Stimulated activated CD4-positive, alpha-beta T cell treated with anti-CD3 and anti-CD28 coated beads, Interleukin-1b, Interleukin-23, amount 100 ng/mL, for 4 hours (primary cell): ENCODE measurements at places on chromosomes 7 and 10.

DNA sequence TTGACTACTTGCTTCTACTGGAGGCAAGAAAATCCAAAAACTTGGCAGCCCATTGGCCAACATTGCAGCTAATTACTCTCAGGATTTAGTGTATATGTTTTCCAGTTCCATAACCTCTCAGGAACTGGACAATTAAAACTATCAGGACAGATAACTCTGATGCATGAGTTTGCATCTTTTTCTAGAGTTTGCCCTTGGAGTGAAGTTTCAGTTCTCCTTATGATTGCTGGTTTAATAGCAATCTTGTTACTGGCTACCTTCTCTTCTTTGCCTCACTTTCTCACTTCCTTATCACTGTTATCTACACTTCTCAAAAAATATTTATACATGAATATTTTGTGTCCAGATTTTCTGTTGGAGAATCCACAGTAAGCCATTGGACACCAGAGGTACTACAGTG, 735.9 kb downstream of the PCDH15 start:
- DNase-seq: no peak

DNA sequence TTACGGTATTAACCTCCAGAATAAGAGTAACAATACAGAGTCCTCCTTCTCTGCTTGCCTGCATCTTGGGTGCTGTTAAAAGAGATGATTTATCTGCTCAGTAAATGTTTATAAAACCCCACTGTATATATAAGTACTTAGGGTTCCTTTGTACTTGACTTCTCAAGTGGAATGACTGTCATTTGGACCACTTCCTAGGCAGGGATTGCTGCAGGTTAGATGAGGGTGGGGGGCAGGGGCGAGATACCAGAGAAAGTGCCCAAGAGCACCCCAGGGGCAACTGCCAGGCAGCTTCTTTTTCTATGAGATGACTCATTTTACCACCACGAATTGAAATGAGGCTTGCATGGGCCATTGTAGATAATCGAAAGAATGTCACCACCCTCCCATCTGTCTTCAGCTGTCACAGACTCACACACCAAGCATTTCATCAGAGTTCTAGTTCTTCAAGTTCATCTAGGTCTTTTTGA, 421.9 kb upstream of the GALNT17 start:
- DNase-seq: no peak

- no peak for DNase-seq
Observed at GRCh38 chr7:20267482-20267881, 50.3 kb upstream of the MACC1 start.

- DNase-seq: no peak
Observed at GRCh38 chr7:127239814-127240213, 12.9 kb downstream of the GRM8 start.

DNA sequence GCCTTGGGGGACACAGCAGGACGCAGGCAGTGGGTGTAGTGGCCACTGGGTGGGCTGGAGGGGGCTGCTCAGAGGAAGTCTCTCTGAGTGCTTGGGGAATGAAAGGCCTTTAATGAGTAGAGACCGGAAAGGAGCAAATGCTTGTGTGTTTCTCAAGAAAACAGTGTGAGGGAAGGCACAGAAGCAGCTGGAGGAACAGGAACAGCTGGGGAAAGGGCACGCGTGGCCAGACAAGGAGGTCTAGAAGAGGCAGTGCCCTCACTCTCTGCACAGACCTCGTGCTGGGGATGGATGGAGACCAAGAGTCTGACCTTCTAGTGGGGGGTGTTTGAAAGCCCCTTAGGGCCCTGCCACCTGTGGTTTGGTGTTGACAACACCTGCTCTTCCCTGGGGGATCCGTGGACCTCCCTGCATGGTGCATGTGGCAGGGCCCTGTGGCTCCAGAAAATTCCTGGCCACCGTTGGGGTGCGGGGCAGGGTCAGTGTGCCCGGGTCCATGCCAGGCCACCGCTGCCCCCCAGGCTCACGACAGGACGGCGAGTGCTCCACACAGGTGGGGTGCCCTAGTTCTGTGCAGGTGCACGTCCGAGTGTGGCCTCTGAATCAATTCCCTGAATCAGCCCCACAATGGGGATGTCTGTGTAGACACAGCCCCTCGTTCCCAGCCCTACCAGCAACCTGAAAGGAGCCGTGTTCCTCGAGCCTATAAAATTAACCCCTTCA, 25.9 kb upstream of the FAM20C start:
- no peak for DNase-seq

DNA sequence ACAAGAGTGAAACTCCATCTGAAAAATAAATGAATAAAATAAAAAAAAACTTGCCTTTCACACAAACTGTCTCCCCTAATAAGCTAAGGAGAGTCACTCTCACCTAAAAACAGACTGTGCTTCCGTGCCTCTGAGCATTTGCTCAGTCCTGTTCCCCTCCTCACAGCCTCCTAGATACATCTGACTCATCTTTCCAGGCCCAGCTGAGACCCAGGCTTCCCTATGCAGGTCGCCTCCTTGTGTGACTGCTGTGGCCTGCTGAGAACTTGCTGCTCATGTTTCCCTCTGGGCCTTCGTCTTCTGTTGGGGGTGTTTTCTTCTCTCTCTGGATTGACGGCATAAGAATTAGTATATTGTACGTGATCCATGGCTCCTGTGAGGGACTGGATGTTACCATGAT, 777.7 kb downstream of the LRMDA start:
- no peak for DNase-seq

DNA sequence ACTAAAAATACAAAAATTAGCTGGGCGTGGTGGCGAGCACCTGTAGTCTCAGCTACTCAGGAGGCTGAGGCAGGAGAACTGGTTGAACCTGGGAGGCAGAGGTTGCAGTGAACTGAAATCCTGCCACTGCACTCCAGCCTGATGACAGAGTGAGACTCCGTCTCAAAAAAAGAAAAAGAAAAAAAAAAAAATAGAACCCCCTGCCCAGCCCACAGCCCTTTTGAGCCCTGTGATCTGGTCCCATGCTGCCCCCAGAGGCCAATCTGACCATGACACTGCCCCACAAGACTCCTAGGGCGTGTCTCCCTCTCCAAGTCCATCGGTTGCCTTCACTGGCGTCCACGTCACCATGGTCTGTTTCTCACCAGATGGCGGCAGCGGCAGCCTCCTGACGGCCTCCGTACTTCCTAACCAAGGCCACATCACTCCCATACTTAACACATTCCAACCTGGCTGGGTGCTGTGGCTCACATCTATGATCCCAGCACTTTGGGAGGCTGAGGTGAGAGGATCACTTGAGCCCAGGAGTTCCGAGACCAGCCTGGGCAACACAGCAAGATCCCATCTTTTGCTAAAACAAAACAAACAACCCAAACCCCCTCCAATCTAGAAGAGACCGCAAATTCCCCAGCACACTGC, 18.0 kb downstream of the STX1A start:
- no peak for DNase-seq

- DNase-seq: no peak
Observed at GRCh38 chr7:2405601-2406345, 2.4 kb downstream of the CHST12 start.

DNA sequence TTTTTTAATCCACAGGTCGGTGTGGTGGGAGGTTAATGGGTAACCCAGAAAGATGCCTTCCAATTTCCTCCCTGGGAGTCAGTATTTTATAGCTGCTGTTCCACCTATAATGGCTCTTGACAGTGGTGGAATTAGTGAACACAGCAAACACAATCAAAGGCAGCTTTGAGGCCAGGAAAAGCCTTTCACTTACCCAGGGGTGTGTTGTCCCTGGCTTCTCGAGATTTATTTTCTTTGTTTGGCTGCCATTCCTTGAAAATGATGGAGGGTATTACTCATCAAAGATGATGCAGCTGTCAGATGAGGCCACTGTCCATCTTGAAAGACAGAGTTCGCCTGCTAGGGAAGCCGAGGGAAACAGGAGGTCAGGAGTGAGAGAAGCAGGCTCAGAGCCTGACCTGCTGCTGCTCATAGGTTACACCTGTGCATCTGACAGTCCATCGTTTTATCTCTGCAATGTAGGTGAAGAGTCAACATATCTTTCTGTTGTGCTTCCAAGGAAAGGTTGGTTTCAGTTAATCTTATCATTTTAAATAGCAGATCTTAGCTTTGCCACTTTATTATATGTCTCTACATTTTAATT, 221.6 kb downstream of the XPNPEP1 start:
- DNase-seq: no peak
